SW 1271 (cell line): ENCODE measurements at places on chromosomes 11 and 22.

GRCh38 chr22:33874206-33874605 lies 46.1 kb downstream of the LARGE1 start:
- no peak for DNase-seq

GRCh38 chr11:79363256-79363655 lies 77.6 kb downstream of the TENM4 start:
- no peak for DNase-seq

DNA sequence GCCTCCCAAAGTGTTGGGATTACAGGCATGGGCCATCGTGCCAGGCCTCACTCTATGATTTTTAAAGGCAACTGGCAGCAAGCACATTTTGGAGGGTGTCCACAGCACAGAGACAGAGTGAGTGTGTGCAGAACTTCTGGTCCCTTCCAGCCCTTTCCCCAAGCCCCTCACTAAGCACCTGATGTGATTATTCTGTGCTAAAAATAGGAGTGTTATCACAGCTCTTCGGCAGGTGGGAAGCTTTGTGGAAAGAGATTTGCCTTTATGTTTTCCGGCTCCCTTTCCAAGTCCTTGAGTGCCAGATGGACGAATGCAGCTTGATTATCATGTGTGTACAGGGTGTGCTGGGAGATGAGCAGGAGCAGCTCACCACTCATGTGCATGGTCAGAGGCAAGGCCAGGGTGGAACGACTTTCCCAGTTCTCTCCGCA lies 310.8 kb downstream of the DDX10 start:
- no peak for DNase-seq

DNA sequence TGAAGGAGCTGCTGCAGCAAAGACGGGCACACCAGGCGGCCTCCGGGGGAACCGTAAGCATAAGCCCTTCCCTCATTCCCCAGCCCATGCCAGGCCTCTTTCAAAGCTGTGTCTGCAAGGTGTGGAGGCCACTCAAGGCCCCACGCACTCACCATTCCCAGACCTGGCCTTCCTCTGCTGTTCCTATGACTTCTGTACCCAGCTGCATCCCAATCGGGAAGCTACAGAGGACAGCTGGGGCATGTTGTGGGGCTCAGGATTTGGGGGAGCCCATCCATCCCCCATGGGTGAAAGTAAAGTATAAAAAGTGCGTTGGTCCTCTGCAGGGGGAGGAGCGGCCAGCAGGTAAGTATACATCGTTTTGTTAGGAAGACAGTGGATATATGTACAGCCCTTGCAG lies 2.2 kb downstream of the POU2AF3 start:
- DNase-seq: no peak

GRCh38 chr11:105156720-105157119 lies 17.2 kb upstream of the CARD18 start:
- DNase-seq: no peak

DNA sequence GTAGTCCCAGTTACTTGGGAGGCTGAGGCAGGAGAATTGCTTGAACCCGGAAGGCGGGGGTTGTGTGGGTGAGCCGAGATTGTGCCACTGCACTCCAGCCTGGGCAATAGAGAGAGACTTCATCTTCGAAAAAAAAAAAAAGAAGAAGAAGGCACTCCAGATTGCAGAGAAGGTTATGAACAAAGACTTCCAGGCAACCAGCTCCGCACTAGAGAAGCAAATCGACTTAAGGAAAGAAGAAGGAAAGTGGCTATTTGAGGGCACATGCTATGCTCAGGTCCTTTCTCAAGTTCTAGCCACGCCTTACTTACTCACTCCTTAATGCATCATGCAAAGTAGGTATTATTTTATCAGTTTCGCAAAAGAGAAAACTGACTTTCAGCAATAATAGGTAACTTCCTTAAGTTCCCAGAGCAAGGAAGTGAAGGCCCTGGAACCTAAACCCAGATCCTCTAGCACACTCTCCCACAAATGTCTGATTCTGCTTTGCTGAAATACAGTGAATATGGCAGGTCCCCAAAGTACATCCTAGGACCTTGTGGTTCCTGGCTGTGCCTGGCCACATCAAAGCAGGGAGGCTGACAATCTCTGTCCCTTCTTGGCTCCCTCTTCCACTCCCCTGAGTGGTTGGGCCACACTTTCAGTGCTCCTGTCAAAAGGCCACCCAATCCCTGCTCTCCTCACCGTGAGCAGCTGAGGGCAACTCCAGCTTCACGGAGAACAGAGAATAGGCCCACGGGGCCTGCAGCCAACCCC lies 14.2 kb downstream of the CD3E start:
- no peak for DNase-seq

GRCh38 chr11:69277074-69277809 lies 16.7 kb upstream of the MYEOV start:
- DNase-seq: no peak

GRCh38 chr11:102994105-102994504 lies 38.6 kb upstream of the MMP13 start:
- DNase-seq: no peak

DNA sequence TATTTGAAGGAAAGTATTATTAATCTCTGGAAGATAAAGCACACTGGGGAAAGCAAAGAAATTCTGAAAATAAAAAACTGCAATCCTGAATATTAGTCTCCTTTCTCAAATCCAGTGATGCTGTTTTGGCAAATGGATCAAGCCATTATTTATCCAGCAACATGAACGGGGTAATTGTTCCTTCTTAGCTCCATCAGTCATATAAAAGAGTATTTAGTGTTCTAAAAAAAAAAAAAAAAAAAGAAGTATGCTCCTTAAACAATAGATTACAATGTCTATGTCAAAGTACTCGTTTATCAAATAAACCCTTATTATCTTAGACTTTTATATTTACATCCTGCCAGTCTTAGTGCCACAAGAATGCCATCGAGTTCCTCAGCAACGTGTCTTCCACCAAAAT lies 1.3 kb downstream of the RDX start:
- no peak for DNase-seq

GRCh38 chr11:132464939-132465338 lies 1067.4 kb downstream of the OPCML start:
- no peak for DNase-seq

DNA sequence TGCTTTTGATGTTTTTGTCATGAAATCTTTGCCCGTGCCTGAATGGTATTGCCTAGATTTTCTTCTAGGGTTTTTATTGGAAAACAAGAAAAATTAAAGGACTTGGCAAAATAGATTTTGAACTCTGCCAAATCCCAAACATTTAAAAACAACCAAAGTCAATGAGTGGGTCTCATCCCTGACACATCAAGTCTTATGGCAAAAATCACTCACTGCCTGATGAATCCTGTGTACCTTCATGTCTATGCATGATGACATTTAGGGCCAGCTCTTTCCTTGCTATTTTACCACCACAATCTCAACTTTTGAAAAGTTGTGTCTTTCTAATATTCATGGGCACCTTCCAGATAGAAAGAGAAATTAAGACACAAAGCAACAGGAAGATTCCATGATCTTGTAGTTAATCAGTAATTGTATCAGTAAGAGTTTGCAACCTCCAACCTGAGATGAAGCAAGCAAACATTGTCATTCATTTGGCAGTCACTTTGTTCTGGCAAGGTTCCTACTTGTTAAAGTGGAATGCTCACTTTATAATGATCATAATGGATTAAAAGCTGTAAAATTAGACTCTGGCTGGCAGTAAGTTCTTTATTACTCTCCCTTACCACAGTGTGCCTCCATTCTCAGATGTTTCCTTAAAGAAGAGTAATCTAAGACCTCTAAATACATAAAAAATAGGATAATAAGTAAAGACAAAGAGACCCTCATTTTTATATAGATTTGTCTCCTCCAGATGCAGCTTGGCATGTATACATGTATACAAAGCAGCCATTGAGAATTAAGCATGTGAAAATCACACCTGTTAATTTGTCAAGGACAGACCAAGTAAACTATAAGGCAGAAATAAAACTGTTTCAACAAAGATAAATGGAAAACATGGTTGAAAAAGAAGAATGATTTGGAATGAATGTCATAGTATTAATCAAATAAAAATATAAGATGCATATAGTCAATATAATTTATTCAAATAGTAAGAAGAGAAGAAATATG lies 51.6 kb downstream of the ETS1 start:
- DNase-seq: no peak

GRCh38 chr11:72352859-72353551 lies 81.3 kb downstream of the CLPB start:
- no peak for DNase-seq

DNA sequence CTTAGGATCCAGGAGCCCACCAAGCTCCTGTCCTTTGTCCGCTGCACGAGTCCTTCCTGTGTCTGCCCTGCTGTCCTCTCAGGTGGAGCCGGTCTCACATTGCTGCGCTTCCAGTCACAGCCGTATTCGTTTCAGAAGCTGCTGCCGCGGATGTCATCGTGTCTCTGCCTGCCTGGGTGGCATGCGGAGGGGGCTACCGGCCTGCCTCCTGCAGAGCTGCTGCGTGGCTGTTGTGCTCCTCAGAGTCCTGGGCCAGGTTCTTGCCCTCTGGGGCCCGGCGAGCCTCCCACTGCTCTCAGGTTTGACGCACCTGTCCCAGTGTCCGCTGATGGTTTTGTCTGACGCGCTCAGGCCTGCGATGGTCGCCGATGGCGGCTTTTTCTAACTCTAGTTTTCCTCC lies 254.2 kb downstream of the TBC1D22A start:
- no peak for DNase-seq

DNA sequence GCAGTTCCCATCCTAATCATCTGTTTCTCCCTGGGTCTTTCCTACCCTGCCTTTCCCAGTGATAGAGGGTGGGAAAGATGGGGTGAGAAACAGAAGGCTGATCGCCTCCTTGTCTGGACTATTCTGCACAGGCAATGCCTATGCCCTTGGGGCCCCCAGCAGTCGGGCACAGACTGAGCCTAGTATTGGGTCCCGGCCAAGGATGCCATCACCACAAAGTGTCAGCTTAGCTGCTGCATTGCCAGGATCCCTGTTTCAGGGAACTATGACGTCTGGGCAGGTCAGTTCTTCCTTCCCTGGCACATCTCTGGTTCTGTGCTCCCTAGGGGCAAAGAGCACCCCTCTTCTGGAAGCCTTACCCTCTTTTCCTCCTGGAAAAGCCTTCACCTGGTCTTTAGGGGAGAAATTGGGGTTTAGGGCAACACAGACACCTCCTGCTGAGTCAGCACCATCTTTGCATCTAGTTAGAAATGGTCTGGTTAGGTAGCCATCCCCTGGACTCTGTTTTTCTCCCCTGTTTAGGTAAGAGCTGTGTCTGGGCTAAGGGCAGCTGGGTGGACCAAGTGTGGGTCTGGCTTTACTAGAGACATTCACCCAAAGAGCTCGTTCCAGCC lies 2.1 kb downstream of the ADAMTS8 start:
- no peak for DNase-seq

- no peak for DNase-seq
These were observed 119.1 kb downstream of the TBC1D22A start for GRCh38 chr22:46881373-46882118.

DNA sequence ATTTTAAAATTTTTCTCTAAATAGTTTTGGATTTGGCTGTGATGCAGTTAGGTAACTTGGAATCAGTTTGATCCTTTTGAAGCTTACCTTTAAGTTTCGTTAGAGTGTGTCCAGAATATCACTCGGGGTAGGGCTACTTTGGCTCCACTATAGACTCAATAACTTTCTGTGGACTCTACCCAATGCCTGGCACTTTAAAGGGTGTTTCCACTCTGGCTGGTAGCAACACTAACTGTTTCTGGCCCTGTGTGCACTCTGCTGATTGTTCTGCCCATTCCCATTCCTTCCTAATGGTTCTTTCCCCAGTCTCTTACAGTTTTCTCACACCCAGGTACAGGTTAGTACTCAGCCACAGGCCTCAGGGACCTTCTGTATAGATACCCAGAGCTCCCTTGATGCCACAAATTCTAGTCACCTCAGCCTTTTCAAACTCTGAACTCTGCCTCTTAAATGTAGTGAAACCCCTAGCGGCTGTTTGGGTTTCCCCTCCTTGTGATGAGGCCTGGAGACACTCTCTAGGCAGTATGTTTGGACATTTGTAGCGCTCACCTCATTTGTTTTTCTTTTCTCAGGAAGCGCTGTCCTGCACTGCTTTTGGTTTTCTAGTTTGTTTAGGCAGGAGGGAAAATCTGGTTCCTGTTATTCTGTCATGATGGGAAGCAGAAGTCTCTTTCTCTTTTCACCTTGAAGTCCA lies 16.8 kb downstream of the CUL5 start:
- no peak for DNase-seq

DNA sequence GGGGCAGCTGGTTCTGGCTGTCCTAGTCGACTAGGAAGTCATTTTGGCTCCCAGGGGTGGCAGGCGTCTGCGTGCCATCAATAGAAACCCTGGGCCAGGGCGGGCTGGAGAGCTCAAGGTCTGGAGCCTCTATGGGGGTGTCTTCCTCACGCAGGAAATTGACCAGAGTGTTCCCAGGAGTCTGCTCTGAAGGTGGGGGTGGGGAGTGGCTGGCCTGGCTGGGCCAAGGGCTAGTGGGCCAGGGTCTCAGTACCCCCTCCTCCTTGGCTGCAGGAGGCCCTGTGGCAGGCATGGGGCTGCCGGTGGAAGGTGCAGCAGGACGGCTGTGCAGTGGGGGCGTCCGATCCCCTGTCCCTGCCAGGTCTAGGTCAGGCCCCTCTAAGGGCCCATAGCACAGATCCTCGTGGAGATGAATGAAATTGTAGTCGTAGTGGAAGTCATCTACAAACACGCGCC lies 64.6 kb downstream of the ARFGAP3 start:
- DNase-seq: no peak

DNA sequence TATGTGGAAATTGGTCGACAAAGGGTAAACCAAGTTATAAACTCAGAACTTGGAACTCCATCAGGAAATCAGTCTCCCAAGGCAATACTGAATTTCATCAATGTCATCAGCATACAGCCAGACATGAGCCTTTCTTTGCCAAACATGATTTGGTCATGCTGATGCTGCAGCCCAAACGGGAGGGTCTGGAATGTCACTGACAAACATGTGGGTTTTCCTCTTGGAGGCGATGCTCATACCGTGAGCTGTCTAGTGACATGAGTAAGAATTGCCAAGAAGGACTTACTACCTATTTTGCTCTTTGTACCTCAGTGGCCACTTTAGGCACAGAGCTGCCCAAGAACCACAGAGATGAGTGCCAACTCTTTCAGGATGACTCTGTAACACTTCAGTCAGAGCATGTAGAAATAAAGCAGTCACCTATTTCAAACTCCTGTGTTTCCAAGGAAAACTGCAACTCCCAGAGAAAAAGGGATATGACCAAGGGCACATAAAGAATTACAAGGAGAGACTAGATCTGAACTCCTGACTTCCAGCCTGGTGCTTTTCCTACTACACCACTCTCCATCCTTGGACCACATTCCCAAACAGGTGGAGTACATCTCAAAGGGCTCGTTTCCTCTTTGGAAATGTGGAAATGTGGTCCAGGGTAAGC lies 24.3 kb upstream of the MRGPRX2 start:
- DNase-seq: no peak

- DNase-seq: no peak
These were observed 19.1 kb downstream of the MUC6 start for GRCh38 chr11:1017269-1018005.
